ENCODE measurements at places on chromosomes 16 and 17. TPM values are rescaled to one million over a fixed set of nuclear protein-coding genes. Genes with fewer than 3 reads are reported as not detected.

DNA sequence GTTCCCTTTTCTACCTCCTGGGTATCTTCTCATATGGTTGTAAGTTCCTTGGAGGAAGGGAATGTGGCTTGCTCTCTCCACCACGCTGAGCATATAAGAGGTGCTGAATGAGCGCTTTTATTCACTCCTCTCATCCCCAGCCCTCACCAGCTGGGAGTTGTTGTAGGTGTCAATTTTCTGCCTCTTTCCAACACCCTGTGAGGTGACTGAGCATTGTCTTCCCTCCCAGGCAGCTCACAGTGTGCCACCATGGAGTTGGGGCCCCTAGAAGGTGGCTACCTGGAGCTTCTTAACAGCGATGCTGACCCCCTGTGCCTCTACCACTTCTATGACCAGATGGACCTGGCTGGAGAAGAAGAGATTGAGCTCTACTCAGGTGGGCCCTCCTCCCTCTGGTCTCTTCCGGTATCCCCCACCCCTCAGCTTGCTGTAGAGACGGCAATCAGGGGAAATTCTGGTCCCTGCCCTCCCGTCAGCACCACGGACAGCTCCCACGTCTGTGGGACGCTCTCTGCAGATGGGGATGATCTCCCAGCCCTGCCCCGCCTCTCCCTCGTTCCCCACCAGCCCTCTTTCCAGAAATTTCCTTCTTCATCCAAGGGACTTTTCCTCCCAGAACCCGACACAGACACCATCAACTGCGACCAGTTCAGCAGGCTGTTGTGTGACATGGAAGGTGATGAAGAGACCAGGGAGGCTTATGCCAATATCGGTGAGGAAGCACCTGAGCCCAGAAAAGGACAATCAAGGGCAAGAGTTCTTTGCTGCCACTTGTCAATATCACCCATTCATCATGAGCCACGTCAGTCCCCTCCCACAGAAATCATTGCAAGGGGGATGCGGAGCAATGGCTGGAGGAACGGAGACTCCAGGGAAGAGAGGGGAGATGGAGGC is 18.3 kb downstream of the CIITA start:
- DNase-seq, result peak; percentile 52

GRCh38 chr16:27924411-27925118 is 138.9 kb downstream of the GSG1L start:
- no peak for DNase-seq

GRCh38 chr17:82151106-82151957 is 53.3 kb upstream of the FASN start:
- no peak for DNase-seq

- no peak for DNase-seq
Observed at GRCh38 chr16:20940871-20941635, 40.5 kb downstream of the LYRM1 start.

DNA sequence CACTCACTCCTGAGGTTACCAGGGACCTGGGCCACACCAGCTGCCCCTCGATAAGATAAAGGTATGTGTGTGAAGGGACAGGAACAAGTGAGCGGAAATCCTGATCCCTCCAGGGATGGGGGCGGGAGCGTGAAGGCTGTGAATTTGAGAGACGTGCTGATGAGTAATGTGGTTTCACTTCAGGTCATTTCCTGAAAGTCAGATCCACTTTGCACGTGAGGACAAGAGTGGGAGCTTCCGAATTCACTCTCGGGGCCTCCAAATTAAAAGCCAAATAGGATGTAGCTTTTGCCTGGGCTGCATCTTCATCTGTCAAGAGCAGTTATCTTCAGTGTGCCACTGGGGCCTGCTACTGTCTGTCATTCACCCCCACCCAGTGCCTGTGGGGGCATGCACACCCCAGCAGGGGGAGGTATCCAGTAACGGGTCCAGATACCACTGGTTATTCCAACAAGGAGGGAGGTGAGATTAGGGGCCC is 87.4 kb upstream of the LHX1 start:
- peak; percentile 4 for DNase-seq

- no peak for DNase-seq
Observed at GRCh38 chr17:28520687-28521086, 14.5 kb downstream of the FOXN1 start.

GRCh38 chr17:19723964-19724363 is 7.6 kb upstream of the SLC47A2 start:
- no peak for DNase-seq

DNA sequence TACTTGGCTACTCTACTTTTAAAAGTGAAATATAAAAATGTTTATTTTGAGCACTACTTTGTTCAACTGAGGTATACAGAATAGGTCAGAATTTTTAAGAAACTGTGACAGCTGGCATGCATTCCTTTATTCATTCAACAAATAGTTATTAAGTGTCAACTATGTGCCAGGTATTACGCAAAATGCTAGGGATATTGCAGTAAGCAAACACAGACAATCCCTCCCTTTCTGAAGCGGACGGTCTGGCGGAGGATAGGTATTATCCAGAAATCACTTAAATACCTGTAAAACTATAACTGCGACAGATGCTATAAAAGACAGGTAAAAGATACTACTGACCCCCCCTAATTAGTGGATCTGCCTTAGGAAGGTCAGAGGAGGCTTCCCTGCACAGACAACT is 26.1 kb downstream of the METTL16 start:
- DNase-seq, result no peak

- no peak for DNase-seq
Observed at GRCh38 chr16:88585927-88586581, 15.9 kb downstream of the ZC3H18 start.

DNA sequence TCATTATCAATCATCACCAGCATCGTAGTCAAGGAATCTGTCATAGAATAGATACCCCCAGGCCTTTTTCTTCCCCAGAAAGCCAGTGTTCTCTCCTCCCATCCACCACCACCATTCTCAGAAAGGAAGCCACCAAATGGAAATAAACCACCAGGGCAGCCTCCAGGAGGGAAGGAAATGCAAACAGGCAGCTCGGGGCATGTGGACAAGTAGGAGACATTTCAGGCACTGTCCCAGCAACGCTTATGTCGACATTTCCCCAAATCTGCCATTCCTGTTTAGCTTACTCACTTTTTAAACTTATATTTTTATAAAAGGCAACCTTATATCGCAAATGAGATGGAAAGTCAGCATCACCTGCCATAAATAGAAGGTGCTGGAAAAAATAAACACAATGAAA is 15.8 kb downstream of the EMP2 start:
- no peak for DNase-seq

DNA sequence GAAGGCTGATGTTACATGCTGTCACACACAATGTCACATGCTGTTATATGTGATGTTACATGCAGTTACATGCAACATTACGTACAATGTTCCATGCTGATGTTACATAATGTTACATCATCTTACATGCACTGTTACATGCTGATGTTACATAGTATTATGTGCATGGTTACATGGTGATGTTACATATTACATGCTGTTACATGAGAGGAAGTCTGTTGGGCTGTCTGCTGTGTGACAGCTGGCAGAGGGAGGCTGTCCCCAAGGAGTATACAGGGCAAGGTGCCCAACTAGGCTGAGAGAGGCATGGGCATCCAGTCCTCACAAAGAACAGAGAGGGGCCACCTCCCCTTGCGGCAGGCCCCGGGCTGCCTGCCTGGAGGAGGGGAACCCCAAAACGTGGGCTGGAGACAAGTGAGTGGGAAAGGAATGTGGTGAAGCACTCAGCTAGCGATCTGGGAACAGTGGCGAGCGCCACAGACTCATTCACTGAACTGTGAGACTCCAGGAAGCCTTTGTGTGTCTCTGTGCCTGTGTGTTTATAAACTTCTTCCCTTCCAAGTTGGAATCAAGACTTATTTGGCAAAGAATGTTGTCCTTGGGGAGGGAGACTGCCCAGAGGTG is 30.6 kb downstream of the TMEM92 start:
- DNase-seq, result no peak

DNA sequence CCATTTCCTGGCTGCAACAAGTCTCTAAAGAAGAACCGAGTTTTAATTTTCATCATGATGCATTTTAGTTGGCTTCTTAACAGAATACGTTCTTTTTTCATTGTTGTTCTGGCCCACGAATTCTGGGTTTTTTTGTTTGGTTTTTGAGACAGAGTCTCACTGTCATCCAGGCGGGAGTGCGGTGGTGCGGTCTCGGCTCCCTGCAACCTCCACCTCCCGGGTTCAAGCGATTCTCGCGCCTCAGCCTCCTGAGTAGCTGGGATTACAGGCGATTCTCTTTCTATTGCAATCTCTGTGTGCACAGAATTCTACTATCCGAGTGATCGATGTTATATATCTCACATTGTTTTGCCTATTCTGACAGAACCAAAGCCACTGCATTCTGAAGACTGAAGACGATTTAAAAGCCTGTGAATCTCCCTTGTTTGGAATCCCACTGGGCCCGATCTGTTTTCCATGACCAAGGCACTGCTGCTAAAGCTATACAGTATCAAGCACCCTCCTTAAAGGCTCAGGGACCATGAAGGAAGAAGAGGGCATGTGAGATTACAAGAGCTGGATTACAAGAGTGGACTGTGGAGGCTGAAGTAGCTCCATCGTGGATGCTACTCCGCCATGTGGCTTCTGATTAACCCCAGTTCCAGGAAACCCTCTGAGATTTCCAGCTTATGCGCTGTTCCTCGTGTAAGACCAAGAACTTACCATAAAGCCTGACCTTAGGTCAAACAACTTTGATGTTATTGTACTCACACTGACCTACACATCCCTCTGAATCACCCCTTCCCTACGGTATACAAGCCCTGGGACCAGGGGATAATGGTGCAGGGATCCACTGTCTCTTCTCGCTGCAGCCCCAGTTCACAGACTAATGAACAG is 44.3 kb downstream of the ADCY9 start:
- no peak for DNase-seq

DNA sequence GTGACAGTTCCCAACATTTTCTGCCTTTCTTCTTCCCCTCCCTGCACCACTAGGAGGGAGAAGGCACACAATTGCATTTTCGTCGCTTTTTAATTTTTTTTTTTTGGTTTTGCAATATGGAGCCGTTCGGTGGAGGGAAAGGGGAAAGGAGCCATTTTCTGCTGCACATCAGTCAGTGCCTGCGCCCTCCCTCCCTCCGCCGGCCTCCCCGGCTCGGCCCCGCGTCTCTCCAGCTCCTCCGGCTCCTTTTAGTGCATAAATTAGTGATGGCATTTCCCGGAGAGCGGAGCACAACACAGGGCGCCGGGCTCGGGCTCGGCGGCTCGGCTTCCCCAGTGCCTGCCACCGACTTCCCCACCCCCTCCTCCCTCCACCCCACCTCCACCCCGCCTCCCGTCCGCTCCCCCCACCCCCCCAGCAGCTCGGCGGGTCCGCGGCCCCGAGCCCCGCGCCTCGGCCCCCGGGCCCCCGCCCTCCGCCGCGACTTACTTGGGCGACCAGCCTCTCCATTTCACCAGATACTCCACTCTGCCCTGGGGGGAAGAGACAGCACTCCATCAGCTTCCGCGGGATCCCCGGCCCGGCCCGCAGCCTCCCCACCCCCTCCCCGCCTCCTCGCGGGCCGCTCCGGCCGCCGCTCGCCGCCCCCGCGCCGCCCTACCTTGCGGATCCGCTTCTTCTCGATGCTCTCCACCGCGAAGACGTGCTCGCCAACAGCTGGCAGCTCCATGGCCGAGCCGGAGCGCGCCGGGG is 542 bp downstream of the CBX4 start:
- DNase-seq, result peak; percentile 80

DNA sequence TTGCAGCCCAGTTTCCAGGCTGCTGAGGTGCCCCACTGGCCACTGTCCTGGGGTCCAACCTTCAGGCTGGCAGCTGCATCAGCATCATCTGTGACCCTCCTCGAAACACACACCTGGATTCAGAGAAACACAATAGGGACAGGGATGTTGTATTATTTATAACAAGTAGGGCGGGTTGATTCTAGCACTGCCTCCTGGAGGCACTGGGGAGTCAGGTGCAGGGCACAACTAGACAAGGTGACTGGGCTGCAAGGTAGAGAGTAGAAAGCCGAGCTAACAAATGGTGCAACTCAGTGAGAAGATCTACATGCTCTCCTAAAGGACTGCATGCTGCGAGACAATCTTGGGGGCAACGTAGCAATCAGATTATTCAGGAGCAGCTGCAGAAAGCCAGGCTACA is 317.3 kb downstream of the SLC39A11 start:
- peak; percentile 58 for DNase-seq

GRCh38 chr16:88842308-88842756 is 14.4 kb downstream of the GALNS start:
- DNase-seq, result no peak

DNA sequence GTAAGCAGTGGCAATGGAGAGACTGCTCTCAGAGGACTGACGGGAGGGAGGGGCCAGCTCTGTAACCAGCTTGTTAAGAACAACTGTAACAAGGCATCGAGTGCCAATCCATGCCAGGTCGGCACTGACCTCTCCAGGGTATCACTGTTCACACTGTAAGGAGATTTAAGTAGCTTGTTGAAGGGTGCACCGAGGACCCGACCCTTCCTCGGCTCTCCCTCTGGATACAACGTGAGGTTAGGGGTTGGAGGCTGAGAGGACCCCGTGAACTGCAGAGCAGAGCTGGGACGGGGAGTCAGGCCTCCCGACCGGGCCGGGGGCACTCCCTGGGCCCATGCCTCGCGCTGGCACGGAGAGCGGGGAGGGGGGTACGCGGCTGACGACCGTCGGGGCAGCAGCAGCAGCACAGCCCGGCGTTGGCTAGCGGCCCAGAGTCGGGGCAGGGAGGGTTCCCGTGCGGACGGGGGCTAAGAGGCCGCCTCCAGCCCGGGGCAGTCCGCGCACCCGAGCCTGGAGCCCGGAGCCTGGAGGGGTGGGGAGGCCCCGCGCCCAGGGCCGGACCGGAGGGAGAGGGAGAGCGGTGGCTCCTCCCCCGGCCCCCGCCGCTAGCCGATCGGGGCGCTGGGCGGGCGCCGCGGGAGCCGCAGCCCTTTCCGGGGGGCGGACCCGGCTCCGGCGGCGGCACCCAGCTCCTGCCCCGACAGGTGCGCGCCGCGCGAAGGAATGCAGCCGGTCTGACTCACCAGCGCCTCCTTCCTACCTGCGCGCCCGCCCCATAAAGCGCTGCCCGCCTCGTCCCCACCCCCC is at the start of gene ITGB4:
Gene ITGB4 (plus strand): TSS at position 804 of the 807 bp plus-strand sequence. CDS start 3,245 bp downstream, outside the sequence.
- DNase-seq, result peak; percentile 75

- DNase-seq, result no peak
Observed at GRCh38 chr16:1778200-1779179, 3.9 kb downstream of the SPSB3 start.

DNA sequence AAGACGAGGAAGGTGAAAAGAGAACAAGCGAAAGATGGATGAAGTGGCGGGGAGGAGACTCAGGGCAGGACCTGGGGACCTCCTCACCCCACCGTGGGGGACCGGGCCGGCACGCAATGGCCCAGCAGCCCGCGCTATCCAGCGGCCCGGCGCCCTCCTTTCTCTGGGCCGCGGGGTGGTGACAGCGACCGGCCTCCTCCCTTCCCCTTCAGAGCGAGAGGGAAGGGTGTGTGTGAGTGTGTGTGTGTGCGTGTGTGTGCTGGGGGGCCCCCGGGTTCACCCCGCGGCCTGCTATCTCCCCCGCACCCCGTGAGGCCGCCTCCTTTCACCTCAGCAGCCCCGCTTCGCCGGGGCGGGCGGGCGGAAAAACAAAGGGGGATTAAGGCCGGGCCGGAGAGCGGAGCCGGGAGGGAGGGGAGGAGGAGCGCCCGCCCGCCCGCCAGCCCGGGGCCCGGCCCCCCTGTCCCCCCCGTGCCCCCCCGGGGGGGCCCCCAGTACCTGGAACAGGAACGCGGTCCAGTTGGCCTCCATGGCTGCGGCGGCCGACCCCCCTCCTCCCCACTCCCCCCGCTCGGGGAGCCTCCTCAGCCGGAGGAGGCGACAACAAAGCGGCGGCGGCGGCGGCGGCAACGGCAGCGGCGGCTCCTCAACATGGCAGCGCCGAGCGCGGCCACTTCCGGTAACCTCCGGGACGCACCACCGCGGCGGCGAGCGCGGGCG is at the start of gene VEZF1:
Gene VEZF1 (minus strand): TSS at position 674 of the 720 bp plus-strand sequence. CDS start 143 bp downstream, at position 531.
- peak; percentile 89 for DNase-seq

The CPHXL2 gene
- not detected for total RNA-seq

The ZNF785 gene
- total RNA-seq, result 4.6 TPM

The PRAC2 gene
- not detected for total RNA-seq

The OTOA gene
- total RNA-seq, result 0.09 TPM

The ANKS3 gene
- 25.4 TPM for total RNA-seq
